ENCODE measurements at places on chromosomes 7 and 10.

DNA sequence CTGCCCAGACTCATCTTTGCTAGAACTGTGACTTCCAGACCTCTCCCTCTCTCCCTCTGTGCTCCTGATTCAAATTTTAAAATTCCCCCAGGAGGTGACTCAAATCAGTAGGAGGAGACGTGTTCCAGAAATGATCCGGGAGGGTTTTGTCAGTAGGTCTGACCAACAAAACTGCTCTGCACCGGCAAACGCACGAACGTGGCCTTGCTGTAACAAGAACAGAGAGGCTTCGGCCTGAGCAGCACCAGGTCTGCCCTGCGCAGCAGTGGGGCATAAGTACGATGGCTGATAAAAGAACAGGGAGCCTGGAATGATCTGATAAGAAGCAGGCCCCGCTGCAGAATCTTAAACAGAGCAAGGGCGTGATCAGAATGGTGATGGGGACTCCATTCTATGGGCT, 152.7 kb upstream of the AUTS2 start:
- no peak for DNase-seq

- no peak for DNase-seq
Observed at GRCh38 chr7:55570218-55570873, 2.0 kb downstream of the VOPP1 start.

- DNase-seq: peak; percentile 76
Observed at GRCh38 chr7:73865738-73866445, 4.9 kb downstream of the TMEM270 start.

DNA sequence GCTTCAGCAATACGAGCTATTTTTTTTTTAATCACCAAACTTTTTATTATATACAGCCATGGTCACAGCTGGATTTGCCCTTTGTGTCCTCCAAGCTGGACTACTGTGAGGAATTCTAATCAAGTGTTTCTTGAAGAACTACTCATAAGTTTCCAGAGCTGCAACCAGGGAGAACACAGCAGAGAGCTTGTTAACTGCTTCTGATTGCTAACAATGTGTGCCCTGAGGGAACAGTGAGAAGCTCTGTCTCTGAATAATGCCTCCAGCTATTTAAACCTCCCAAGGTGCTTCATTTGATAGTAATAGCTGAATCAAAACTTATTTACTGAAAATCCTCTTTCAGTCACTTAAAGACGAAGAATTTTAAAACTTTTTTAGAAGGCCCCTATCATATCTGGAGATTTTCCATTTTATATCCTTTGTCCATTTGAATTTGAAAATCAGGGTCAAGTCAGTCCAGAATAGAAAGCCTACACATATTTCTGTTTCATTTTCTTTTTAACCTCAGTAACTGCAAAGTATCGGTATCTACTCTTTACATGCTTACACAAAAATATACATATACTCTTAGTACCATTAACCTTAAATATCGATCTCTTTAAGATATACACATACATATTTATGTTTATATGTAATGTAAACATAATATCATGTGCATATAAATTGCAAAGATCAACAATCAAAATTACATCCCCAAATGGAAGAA, 1024.2 kb downstream of the GRM8 start:
- DNase-seq: no peak

DNA sequence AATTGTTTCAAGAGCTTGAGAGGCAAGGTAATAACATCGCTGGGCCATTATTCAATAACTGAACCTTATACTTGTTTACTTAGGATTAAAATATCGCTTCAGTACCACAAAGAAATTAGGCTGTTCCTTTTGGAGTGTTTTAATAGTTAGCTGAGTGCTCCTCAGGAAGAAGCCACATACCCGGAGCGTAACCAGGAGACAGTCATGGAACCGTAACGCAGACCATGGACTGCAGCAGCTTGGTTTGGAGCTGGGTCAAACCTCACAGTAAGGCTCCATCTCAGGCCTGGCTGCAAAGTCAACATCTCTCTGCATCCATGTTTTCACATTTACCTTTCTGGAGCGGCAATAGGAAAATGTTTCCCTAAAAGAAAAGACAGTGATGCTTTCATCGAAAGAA, 599.0 kb downstream of the TNS3 start:
- no peak for DNase-seq
